ENCODE measurements at places on chromosomes 1 and 21.

DNA sequence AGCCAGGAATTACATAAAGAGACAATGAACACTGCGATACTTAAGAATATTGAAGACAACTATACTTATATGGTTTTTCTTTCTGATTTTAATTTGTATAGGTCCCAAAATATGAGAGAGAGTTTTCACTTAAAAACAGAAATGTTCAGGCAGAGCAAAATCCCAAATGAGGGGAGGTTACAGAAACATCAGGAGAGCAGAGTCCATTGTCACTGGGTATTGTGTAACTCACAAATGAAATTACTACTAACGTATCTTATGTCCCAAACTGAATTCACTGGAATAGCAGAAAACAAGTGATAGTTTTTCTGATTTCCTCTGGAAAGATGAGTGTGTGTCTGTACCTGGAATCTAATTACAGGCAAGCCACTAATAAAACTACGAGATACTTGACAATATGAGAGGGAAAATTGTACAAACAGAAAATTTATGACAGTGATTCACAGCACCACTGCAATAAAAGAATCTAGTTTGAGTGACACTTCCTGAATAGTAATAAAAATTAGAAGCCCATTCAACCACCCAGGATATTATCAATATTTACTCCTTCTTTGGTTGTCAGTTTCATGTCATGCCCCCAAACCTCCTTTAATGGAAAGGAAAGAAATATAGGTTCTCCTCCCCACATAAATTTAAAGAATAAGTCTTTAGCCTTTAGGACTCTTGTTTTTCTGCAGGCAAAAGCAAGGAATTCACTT is 522.6 kb downstream of the ADGRL2 start:
- DNase-seq: no peak

DNA sequence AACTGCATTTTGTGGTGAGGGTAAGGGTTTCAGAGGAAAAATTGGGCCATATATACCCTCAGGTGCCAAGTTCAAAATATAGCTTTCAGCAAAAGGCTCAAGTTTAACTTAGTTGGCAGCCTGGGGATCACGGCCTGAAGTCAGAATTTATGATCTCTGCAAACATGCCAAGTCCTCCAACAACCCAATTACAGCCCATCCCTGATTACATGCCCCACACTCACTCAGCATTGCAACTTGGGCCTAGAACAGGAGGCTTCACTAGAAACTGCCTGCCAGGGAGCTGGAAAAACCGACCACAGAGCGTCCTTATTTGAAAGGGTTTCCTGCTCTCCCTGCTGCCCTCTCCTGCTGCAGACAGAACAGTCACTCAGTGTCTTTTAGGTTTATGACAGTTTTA is 12.4 kb downstream of the FYB2 start:
- no peak for DNase-seq

DNA sequence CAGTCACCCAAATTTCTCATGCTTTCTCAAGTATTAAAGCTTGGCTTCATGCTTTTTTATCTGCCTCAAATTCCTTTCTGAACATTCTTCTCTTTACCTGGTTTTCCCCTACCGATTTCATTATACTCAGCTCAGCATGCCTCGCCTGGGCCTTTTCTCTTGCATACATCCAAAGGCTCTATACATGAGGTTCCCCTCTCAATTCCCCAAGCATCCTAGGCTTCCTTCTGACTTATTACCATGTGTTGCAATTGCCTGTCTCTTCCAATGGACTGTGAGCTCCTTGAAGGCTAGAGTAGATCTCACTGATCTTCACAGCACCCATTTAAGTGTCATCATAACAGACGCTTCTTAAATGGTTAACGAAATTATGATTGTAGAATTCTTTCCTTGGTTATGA is 24.1 kb upstream of the CYP4A22 start:
- DNase-seq: no peak

DNA sequence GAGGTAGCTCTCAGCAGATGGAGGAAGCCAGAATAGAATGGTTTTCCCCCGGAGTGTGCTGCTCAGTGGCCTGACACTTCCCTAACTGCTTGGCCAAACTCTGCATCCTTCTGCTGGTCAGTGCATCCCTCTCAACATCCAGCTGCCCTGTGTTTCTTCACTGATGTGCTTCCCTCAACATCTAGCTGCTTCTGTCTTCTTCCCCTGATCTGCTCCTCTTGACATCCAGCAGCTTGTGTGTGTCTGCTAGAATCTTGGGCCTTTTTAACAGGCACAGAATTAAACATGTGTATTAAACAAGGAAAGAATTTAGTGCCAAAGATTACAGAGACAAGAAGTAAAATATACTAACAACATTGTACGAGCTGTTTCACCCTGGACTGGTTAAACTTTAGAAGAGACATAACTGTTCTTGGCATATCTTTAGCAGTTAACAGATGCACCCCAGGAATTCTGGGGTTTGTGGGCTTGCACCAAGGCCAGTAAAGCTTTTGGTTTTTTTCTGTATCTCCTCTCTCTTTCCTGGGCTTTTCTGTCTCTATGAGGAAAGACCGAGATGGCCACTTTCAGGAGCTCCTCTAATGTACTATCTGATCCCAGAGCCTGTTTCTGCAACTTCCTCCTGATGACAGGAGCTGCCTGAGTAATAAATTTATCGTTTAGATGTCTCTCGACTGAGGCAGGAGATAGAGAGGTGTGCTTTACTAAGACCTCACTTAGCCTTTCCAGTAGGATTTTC is 34.8 kb upstream of the HSD3B1 start:
- no peak for DNase-seq

Data from CD4-positive, alpha-beta T cell treated with Interleukin-6 at 100 ng/mL for 8 hours (primary cell).